Activated naive CD4-positive, alpha-beta T cell treated with anti-CD3 and anti-CD28 coated beads, Interleukin-2, amount 50 U/mL, for 16 hours (primary cell): ENCODE measurements at places on chromosomes 3 and 15.

DNA sequence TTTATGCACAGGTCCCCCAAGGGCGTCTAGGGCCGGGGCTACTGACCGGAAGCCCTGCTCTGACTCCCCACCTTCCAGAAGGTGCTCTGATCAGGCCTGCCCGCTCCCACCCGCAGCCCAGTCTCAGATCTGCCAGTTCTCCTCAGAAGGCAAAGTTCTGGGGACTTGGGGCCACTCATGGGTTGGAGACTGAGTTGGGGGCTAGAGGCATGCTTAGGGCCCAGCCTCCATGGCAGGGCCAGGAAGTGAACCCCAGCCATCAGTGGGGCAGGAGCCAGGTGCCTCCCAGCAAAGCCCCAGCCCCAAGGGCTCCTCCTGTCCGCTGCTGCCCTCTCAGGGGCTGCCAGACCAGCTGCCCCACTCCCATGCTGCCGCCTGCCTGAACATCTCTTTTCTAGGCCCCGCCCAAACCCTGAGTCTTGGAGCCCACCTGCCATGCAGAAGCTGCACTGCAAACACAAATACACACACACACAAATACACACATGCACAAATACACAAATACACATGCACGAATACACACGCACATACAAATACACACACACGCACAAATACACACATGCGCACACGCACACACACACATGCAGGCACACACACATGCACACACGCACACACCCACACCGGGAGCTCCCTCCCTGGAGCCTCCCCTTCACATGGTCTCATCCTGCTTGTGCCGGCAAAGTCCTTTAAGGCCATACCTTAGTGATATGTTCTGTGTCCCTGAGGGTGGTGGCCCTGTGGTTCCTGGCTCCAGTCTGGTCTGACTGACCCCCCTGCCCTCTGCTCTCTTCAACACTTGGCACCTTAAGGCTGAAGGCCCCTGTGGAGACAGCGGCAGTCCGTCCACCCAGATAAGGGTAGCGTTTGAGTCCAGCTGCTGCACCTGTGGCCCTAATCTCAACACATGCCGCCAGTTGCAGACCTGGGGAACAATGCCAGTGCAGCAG, 59.2 kb upstream of the KLF13 start:
- no peak for DNase-seq

GRCh38 chr3:24457719-24458118, 36.9 kb downstream of the THRB start:
- DNase-seq = no peak

DNA sequence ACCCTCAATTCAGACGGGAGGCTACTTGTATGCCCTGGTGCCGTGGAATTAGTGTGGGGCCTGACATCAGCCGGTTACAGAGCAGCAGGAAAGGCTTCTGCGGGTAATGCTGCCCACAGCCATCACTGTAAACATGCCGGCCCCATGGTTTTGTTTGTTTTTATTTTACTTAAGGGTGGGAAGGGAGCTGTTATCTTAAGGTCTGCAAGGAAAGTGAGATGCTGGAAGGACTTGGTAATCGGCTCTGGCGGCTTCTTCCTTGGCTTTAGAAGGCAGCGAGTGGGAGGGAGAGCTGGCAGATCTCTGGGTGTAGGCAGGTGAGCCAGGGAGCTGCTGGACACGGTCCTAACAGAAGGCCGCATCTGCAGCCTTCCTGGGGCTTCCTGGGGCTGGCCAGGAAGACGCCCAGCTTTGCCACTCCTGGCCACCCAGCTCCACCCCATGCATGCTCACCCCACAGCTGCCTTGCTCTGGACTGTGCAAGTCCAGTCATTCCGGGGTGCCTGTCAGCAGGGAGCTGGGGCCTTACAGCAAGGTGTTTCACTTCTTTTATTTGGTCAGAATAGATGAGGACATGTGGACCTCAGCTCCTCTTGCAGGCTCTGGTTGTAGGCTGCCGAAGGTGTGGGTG, 54.1 kb upstream of the FURIN start:
- no peak for DNase-seq

DNA sequence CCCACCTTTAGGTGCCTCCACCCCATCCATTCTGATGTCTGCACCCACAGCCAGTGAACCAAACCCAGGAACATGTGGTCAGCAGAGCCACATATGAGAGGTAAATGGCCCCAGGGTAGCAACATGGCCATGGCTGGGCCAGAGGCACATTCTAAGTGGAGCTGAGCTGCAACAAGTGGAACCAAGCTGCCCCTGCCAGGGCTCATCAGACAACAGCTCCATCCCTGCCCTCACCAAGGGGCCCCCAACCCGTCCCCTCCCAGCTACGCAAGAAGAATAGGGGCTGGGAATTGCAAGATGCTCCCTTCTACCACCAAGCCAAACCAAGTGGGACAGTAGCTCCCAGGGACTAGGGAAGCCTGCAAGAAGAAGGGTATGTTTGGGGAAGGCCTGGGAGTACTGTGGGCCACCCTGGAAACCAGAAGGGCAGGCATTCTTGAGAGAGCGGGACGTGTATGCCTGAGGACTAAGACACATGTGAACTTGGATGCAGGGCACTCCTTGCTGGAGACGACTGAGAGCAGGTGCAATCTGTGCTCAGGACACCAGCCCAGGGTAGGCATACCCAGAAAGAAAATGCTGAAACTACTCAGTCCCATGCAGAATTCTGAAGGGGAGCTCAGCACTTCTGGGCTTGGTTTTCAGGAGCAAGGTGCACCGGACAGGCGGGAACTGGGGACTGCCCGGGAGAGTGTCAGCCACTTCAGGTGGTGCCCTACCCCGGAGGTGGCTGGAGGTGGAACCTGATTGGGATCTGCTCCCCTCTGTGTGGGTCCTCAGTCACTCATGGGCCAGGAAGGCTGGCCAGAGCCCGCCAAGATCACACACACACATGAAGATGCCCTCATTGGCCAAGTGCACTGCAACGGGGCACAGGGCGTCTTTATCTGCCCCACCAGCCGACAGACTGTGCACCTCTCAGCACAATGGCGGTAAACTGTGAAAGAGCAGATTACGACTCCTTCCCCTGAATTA, 9.5 kb downstream of the MYL3 start:
- no peak for DNase-seq

DNA sequence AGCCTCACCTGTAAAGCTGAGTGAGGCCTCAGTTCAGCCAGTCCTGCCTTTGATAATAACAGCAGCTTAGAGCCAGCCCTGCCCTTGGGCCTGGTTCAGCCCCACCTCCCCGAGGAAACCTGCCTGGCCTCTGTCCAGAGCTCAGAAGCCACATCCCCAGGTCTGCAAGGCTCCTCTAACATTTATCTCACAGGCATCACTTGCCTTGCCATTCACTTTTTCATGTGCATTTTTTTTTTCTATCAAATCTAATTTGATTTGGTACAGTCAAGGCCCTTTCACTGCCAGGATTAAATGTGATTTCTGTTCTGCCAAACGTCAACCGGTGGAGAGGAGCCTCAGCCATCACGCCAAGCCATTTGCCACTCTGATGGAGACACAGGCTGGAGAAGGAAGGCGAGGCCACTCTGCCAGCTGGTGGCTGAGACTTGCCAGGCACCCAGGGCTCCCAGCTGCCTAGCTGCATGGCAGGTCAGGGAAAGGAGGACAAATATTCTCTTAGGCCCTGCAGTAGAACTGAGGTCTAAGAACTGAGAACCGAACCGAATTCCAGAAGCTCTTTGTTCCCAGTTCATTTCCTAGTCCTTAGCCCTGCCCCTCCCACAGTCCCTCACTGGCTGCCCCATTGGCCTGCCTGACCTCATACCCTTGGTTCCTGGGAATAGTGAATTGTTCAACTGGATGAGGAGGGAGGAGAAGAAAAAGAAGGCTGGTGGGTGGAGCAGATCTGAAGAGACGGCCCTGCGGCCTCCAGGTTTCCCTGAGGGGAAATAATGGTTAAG, 76.4 kb downstream of the SPSB4 start:
- no peak for DNase-seq

DNA sequence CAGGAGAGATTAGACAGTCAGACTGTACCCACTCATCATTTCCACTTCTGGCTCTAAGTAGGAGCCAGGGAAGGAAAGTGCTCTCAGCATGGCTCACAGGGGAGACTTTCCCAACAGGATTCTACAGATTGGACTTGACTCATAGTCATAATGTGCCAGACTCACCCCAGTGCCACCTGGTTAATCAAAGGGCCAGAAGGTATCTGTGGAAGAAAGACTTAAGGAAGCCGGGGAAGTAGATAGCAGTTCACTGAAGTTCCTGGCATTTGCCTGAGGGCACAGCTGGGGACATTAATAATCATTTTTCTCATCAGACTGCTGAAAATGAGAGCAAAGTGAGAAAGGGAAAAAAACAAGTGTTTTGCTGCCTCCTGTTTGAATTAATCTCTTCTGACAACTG, 717.5 kb downstream of the TUSC7 start:
- DNase-seq = no peak

GRCh38 chr15:49946681-49947080, 172.4 kb downstream of the ATP8B4 start:
- no peak for DNase-seq

GRCh38 chr3:190319660-190320059, 2.6 kb downstream of the CLDN1 start:
- DNase-seq = peak; percentile 78

DNA sequence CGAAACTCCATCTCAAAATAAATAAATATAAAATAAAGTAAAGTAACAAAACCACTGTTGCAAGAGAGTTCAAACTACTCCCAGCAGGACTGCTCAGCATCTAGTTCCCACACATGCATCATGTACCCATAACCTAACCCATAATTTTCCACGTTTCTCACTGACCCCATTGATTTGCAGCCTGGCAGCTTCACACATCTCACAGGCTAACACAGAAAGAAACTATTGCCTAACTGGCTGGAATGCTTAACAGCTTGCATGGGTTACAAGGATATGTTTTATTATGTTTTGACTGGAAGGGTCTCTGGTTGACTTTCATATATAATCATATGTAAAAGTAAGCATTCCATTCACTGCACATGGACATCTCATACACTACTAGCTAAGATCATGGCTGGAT, 55.6 kb upstream of the TBC1D23 start:
- DNase-seq = no peak

GRCh38 chr3:180980611-180981010, 8.9 kb downstream of the DNAJC19 start:
- DNase-seq = no peak

GRCh38 chr15:46708226-46708625, 1009.1 kb upstream of the SEMA6D start:
- no peak for DNase-seq

DNA sequence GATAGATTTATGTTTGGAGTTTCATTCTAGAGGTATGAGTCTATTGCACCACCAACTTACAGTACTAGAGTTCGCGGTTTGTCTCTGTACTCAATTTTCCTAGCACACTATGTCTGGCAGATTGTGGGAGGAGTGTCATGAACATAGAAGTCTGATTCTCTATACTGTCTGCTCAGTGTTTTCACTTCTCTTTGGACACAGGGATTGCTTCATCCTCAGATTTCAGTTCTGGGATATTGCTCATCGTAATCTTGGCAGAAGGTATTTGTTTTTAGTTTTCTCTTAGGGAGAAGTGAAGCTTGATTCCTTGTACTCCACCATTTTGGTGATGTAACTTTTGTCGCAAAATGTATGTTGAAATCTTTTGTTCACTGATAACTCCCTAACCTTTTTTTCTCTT, 27.8 kb upstream of the AZI2 start:
- DNase-seq = no peak

DNA sequence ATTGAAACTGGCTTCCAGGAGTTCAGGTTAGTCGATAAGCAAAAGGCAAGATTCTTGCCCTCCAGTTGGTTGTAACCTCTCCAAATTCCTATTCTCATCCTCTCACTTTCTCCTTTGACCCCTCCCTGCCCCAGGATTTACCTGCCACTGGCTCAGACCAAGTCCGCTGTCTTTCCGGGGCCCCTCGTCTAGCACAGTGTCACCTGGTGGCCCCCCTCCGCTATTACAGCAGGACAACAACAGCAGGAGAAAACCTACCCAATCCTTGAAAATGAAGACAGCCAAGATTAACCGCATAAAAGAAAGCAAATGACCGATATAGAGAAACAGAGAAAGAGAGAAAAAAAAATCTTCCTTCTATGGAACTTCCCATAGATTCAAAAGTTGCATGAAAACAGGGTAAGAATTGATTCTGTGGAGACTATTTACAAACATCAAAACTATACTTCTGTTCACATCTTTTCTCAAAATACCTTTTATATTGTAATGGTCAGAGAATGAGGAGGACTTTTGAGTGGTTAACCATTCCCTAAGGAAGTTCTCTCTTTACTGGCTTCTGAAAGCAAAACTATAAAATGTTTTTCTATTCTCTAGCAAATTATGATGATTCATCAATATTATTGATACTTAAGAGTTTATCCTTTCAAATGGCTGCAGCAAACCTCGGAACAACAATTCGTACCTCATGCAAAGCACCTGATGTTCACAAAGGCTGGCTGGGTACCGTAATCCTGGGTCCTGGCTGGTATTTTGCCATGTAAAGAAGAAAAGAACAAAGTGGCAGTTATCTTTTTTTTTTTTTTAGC, 10.0 kb upstream of the ST8SIA2 start:
- DNase-seq = no peak

GRCh38 chr15:47674586-47675232, 42.6 kb upstream of the SEMA6D start:
- no peak for DNase-seq

- no peak for DNase-seq
These were observed 76.6 kb downstream of the ETV5 start for GRCh38 chr3:186032321-186032720.

DNA sequence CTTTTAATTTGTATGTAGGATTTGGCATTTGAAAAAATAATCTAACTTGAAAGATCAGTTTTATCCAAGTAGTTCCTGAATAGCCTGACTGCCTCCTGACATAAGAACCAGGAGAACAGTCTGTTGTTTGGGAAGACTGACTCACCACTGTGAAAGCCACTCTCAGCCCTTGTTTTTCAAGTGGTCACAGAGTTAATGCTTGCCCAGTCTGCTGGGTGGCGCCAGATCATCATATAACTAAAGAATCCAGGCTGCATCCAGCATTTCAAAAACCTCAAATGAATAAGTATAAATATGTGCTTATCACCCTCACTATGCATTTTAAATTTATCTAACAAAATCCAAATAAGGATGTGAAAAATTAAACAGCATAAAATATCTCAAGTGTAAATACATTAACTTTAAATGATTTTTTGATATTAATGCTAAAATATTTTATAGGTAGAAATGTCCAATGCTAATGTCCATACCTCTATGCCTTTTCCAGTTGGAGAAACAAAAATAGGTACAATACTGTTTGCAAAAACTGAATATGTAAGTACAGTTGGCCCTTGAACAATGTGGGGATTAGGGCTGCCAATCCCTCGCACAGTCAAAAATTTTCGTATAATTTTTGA, 26.9 kb upstream of the ZBBX start:
- DNase-seq = no peak

GRCh38 chr3:172369590-172370259, 78.5 kb downstream of the GHSR start:
- DNase-seq = no peak

DNA sequence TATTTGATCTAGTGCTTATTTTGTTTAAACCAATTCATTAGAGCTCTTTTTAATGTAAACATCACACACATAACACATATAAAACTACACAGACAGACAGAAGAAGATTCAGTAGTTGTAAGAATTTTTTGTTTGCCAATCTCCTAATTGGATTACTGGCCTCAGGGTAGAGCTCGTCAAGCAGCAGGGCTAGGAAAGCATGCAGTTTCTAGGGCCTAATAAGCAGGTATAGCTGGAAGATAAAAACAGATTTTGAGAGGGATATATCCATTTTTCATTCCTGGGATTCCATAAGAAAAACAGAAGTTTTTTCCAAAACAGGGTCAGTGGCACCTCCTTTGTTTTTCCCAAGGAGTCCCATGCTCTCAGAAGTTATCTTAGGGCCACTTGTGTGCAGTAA, 265.2 kb upstream of the SGO1 start:
- no peak for DNase-seq

GRCh38 chr15:88344786-88345185, 88.2 kb upstream of the NTRK3 start:
- DNase-seq = no peak
